ENCODE measurements at places on chromosomes 5 and 9.

DNA sequence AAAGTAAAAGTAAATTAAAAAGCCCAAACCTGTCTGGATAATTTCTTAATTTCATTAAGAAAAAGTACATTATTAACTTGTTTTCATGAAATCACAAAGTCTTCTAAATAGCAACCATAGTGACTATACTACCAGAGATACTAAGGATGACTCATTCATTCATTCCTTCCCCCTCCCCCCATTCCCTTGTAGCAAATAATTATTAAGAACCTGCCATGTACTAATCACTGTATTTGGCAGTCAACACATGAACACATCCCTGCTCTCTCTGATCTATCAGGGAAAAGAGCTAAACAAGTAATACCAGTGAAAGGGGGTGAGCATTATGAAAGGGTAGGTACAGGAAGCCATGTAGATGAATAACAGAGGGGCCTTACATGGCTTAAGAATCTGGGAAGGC is 203.9 kb downstream of the CWC27 start:
- no peak for DNase-seq

GRCh38 chr5:32280656-32281081 is 32.1 kb downstream of the MTMR12 start:
- no peak for DNase-seq

GRCh38 chr5:107813559-107813958 is 142.8 kb upstream of the EFNA5 start:
- no peak for DNase-seq

DNA sequence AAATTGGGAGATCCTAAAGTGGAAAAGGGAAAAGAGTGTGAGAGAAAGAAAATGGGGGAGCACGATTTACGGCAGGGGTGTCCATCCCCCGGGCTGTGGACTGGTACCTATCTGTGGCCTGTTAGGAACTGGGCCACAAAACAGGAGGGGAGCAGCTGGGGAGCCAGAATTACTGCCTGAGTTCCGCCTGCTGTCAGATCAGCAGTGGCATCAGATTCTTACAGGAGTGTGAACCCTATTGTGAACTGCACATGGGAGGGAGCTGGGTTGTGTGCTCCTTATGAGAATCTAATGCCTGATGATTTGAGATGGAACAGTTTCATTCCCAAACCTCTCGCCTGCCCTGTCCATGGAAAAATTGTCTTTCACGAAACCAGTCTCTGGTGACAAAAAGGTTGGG is 108.3 kb upstream of the ADAMTSL1 start:
- DNase-seq, result no peak

DNA sequence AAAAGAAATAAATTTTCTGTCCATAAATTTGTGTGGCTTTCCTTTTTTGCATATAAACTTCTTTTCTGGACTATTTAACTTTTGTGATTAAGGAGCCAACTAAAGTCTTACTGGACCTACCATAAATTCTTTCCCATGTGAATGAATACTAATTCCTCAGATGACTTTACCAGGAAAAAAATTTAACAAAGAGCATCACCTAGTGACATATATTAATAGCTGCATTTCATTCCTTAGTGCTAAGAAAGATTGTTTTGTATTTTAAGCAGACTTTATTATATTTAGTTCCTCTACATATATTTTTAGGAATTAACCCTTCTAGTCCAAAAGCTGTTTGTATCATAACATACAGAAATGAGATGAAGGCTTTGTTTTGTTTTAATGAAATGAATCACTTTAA is 64.4 kb downstream of the C9orf85 start:
- DNase-seq, result peak; percentile 18

DNA sequence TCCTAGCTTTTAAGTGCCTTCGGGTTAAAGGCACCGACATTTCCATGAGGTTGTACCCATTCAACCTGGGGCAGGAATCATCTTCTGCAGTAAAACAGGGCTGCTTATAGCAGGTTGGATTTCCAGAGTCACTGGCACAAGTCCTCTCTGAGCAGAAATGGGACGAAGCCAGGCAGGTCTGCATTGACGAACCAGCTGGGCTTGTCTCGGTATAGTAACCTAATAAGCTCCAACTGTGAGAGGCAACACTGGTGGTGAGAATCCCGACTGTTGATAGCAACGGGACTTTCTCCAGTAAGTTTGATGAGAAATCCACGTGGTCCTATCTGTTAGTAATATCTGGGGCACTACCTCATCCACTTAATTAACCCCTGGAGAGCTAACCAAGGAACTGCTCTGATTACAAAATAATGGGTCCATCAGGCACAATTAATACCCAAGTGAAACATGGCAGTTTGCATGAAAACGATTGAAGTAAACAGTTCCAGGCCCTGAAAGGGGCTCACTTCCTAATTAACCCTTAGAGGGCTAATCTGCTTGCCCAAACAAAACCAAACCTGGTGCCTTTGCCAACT is 491.0 kb upstream of the C9orf72 start:
- DNase-seq, result no peak

DNA sequence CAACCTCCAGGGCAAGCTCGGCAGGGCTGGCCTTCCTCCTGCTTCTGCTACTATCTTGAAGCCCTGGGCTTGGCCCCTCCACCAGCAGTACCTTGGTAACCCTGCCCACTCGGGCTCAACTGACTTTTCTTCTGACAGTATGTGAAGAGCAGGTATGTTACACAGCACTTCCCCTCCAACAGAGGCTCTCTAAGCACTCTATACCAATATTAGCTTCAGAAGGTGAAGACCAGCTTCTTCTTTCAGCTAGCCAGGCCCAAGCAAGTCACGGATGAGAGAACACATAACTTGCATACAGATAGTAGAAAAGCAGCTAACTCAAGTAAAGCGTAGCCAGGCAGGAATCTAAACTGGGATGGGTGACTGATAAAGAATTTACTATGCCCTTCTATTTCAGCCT is 64.3 kb downstream of the FEM1C start:
- DNase-seq, result no peak

GRCh38 chr5:158848634-158849033 is 251.1 kb downstream of the EBF1 start:
- no peak for DNase-seq

GRCh38 chr9:124022201-124023121 is 10.9 kb downstream of the LHX2 start:
- DNase-seq, result no peak

DNA sequence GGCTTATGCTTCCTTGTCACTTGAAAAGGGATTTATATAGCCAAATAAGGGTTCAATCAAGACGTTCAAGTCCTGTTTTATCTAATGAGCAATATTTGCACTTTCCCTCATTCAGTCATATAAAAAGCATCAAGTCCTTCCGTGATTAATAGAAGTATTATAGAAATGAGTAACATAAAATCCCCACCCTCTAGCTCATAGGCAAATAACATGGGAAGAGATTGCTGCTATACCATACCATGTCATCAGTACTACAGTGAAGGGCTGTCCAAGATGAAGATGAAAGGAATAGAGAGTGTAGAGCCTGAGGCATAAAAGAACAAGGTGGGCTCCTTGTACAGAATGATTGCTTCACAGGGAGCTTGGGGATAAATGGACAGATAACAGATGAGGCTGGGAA is 20.4 kb upstream of the PAPPA start:
- no peak for DNase-seq

GRCh38 chr5:2302169-2302568 is 419.4 kb upstream of the IRX4 start:
- DNase-seq, result no peak

GRCh38 chr9:123894822-123895221 is 35.1 kb downstream of the DENND1A start:
- DNase-seq, result no peak

GRCh38 chr9:38224941-38225340 is 155.9 kb upstream of the SHB start:
- DNase-seq, result no peak

DNA sequence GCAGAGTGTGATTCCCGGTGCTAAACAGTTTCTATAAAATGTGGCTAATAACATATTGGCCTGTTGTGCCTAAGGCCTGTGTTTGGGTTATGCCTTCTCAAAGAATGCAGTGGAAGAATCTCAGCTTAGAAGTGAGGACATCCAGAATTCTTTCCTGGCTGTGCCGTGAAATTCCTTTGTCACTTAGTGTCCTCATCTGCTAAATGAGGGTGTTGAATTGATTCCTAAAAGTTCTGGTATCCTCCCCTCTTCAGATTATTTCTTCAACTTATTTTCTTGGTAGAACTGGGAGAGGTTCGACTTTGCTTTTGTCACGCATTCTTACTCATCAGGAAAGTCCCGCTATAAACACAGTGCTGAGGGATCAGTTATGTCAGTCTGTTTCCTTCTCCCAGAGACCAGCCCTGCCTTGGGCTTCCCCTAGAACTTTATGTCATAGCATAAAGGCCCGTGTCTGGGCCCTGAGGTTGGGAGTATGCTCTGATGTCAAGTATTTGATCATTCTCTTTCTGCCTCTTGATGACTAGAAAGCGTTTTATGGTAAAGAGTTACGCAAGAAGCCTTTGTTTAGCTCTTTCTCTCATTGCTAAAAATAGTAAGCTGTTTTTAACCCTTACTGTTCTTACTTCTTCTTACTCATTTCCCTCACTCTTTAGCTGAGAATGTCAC is 29.5 kb downstream of the MTAP start:
- no peak for DNase-seq

DNA sequence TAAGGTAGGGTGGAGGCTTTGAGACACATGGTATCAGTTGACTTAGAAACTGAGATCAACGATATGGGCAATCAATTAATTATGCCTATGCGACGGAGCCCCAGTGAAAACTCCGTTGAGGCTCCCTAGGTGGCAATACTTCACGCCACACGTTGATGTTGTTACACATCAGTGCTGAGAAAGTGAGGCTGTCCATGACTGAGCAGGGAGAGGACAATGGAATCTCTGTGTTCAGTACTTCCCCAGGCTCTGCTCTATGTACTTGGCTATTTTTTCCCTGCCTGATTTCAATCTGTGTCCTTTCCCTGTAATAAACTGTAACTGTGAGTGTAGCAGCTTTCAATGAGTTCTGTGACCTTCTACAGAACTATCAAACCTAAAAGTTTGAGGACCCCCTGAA is 211.7 kb downstream of the SNCAIP start:
- DNase-seq, result no peak

DNA sequence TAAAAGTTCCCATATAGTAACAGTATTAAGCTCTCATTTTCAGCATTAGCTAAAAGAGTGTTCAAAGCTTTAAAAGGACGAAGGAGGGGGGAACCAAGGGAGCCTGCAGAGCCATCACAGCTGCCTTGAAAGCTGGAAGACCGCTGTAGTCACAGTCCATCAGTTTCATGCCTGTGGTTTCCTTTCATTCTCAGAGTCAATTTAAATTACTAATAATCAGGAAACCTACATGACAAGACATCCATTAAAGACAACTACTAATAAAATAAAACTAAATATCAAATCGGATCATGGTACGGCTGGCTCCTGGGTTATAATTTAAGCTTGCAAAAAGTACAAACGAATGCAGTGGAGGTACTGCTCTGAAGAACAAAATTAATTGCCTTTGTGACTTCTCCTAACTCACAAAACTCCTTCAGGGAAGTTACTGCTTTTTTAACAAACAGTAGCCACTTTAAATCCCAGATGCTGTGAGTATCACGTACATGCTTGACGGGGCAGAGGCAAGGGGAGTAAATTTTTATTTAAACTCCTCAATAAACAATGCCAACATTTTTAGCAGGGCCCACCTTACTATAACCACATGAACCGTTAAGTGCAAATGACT is 213.5 kb downstream of the DENND1A start:
- DNase-seq, result no peak

DNA sequence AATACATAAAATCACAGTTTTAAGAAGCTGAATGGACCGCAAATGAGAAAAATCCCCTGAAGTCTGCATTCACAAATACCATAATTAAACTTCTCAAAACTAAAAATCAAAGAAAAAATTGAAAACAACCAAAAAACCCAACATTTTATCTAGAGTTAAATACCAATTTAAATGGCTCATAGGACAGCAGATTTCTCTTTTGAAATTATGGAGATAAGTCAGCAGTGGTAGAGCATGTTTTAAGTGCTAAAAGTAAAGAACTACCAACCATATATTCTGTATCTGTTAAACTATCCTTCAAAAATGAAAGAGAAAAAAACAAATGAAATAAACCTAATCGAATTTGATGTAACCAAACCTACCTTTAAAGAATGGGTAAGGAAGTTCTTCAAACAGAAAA is 862.8 kb downstream of the TAF11L14 start:
- DNase-seq, result peak; percentile 13

GRCh38 chr5:79834098-79834753 is 144.6 kb downstream of the CMYA5 start:
- DNase-seq, result no peak

- no peak for DNase-seq
Observed at GRCh38 chr9:129968690-129969485, 74.1 kb downstream of the FNBP1 start.

GRCh38 chr5:37902323-37902722 is 62.5 kb upstream of the GDNF start:
- no peak for DNase-seq

DNA sequence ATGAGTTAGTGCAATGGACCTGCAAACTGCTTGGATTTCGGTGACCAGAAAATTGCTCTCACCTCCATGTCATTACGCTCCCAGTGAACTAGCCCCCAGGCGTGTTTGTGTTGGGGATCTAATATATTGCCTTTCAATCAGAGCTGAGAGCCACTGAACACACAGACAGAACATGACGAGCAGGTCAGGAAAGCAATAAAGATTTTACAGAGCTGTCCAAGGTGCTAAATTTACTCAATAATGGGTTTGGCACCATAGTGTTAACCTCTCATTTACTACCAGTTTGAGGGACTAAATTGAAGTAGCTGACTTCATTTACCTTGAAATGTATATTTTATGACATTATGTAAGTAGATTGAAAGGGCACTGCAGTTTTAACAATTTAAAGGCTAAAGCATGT is 383.0 kb downstream of the EBF1 start:
- no peak for DNase-seq

- DNase-seq, result no peak
Observed at GRCh38 chr9:96073531-96074480, 198.3 kb downstream of the ERCC6L2 start.

DNA sequence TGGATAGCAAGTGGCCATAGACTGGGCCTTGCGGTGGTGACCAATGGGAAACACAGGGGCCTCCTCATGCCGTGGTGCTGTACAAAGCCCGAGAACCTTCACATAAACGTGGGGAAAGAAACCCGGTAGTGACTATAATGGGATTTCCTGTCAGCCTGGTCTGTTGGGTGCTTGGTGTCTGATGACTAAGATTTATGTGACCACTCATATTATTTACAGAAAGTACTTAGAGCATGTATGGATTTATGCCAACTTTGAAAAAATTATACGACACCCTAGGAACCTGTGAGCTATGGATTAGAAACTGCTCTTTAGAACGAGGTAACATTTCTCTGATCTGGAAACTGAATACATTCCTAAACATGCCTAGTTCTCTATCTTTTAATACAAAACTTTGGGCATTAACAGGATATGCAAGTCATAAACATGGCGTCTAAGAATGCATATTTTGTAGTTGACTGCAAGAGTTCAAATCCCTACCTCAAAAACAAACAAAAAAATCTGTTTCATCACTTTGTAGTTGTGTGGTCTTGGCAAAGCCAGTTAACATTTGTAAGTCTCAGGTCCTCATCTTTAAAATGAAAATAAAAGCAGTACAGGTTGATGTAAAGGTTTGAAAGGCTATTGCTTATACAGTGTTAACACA is 85.4 kb downstream of the TMEM167A start:
- DNase-seq, result peak; percentile 19

Measured in Kasumi-1 (cell line).